ENCODE measurements at places on chromosomes 1 and 21.

DNA sequence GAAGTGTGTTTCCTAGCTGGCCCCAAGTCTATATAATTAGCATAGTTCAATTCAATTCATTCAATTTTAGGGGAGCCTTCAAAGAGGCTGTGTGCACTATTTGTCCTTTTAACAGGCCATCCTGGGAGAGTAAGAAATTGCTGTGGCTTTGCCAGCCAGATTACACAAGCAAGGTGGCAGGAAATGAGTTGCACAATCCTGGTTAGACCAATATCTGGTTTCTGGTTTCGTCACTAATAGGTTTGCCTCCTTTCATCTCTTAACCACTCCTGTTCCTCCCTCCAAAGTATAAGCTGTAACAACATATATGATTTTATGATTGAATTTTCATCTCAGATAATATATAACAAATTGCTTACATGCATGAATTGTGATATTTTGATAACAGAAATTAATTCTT, 84.1 kb upstream of the NEGR1 start:
- DNase-seq: no peak

DNA sequence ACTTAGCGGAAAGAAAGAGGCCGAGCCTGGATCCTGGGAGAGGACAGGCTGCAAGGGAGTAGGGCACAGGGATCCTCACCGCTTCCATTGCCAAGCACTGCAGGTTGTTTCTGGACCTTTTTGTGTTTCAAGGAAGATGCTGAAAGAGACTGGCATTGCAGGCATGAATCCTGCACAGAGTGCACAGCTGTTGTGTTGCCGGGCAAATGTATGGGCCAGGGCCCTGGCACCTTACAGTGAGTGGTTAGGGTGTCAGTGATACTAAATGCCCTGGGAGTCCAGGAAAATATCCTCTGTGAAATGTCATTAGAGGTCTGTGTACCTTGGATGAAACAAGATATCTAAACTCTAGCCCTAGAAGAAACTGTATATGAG, 145.5 kb upstream of the FGGY start:
- DNase-seq: no peak

DNA sequence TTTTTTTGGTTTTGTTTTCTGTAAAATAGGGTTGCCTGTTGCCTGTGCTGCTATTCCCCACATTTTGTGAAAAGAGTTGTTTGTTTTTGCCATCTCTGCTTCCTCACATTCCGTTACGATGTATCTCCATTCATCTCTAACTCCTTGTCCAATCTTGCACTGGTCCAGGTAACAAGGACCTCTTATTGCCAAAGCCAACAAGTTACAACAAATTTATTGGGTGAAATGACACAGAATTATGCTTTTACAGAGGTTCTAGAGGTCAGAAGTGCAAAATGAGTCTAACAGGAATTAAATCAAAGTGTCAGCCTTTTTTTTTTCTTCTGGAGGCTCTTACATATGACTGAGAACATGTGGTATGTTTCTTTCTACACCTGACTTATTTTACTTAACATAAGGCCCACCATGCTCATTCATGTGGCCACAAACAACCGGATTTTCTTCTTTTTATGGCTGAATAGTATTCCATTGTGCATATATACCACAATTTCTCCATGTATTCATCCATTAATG, 787.9 kb upstream of the B3GALT2 start:
- DNase-seq: no peak

- DNase-seq: no peak
These were observed 203.2 kb upstream of the COA6 start for GRCh38 chr1:234170067-234170466.

- DNase-seq: no peak
These were observed 1.8 kb downstream of the CELA2B start for GRCh38 chr1:15477646-15478212.

DNA sequence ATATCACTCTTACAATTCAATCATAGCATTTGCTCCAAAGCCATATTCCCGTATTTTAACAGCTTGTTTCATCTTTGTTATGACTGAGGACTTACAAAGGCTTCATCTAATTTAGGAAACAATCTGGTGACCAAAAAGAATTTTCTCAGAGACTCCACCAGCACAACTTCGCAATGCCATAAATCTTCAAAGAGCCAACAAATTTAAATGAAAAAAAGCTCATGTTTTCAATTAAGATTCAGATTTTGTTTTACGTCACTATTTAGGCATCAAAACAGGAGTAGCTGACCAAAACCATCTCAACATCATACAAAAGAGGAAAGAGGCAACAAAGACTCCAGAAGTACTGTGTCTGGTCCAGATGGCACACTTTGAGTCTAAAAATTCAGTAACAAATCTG, 373.3 kb downstream of the TTLL7 start:
- no peak for DNase-seq

- no peak for DNase-seq
These were observed 180.0 kb downstream of the SDCCAG8 start for GRCh38 chr1:243435836-243436235.

- DNase-seq: no peak
These were observed 52.8 kb upstream of the EDN2 start for GRCh38 chr1:41537251-41537650.

- DNase-seq: no peak
These were observed 40.6 kb downstream of the NVL start for GRCh38 chr1:224289396-224289795.

- no peak for DNase-seq
These were observed 23.9 kb upstream of the ZZZ3 start for GRCh38 chr1:77706321-77706720.

GRCh38 chr1:41434306-41434705, 50.2 kb downstream of the EDN2 start:
- no peak for DNase-seq

GRCh38 chr1:25795946-25796810, 3.8 kb upstream of the SELENON start:
- no peak for DNase-seq

- no peak for DNase-seq
These were observed 128.3 kb downstream of the NOS1AP start for GRCh38 chr1:162197615-162198421.

DNA sequence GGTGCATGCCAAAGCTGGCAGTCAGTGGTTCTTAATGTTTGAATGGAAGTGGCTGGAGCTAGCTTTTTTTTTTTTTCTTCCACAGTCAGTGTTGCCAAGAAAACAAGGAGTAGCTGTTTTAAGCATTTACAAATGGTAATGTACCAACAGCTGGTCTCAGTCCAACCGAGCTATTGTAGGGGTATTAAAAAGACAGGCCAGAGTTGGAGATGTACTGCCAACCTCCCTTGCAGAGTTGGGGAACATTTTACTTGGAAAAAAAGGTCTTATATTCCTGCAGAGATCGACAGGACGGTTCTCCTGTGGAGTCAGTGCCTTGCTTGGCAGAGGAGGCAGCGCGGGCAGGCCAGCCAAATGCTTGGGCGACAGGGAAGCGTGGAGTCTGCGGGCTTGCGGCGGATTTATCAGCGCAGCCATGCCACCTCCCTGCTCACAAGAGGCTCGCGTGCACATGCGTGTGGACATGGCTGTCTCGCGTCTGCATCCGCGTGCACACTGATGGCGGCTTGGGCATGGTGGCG, 338.1 kb downstream of the RPS6KC1 start:
- peak; percentile 77 for DNase-seq

DNA sequence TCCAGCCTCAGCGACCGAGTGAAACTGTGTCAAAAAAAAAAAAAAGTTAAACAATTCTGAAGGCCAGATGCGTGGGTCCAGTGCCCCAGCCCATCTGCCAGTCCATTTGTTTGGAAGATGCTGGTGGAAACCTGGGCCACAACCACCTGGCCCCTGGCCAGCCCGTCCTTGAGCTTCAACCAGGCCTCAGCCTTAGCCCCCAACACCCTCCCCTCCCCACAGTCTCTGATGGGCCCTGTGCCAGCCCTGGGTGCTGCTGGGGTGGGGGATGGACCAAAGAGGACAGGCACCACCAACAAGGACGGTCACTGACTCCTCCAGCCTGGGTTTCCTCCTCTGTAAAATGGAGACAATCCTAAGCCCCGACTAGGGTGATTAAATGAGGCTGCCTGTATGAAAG, 19.6 kb upstream of the PLEKHG5 start:
- peak; percentile 46 for DNase-seq

- DNase-seq: no peak
These were observed 75.4 kb downstream of the APP start for GRCh38 chr21:26095131-26095530.

GRCh38 chr1:43466403-43466802, 12.7 kb upstream of the HYI start:
- DNase-seq: no peak

- DNase-seq: no peak
These were observed 25.6 kb upstream of the GUCA2A start for GRCh38 chr1:42189931-42190853.

- DNase-seq: no peak
These were observed 633.2 kb upstream of the NEGR1 start for GRCh38 chr1:72915581-72915980.

DNA sequence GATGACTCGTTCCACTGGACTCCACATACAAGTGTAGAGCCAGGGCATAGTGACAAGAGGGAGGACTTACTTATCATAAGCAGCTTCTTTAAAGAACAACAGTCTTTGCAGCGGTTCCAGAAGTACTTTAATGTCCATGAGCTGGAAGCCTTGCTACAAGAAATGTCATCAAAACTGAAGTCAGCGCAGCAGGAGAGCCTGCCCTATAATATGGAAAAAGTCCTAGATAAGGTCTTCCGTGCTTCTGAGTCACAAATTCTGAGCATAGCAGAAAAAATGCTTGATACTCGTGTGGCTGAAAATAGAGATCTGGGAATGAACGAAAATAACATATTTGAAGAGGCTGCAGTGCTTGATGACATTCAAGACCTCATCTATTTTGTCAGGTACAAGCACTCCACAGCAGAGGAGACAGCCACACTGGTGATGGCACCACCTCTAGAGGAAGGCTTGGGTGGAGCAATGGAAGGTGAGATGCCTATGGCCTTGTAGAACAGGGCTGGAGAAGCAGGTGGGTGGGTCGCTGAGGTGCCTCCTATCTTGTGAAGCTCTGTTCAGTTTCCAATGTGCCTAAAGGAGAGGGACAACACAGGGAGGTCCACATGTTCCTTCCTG, 12.1 kb downstream of the MIA3 start:
- no peak for DNase-seq

GRCh38 chr1:184296466-184297243, 90.2 kb upstream of the C1orf21 start:
- DNase-seq: peak; percentile 94

DNA sequence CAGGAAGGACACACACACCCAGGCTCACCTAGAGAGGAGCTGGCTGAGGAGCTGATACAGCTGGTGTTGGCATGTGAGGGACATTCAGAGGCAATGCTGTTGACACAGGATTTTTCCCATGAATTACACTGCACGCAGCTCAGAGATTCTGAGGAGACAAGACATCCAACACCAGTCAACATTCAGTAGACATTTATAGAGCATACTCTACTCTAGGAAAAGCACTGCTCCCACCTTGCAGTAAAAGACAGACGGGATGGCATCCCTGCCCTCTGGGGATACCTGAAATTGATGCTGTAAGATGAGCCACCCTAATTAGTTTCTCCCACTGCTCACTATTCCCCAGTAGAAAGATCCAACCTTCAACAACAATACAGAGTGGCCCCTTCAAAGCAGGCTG, 5.1 kb downstream of the LYPD8 start:
- no peak for DNase-seq

- no peak for DNase-seq
These were observed 27.0 kb downstream of the DISC1 start for GRCh38 chr1:231653632-231654031.

DNA sequence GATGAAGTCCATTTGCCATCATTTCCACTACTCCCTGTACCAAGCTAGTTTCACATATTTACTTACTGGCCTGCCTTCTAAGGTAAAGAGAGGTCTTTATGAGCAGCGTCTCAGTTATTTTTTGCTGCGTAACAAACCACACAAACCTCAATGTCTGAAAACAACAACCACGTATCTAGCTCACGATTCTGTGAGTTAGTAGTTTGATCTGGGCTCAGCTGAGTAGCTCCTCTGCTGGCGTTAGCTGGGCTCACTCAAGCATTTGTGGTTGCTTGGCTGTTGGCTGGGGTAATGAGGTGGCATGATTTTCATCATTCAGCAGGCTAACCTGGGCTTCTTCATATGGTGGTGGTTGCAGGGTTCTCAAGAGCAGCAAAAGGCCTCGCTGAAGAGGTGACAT, 225.4 kb downstream of the FOXD2 start:
- DNase-seq: no peak

GRCh38 chr1:33379631-33380354, 51.1 kb downstream of the PHC2 start:
- no peak for DNase-seq

DNA sequence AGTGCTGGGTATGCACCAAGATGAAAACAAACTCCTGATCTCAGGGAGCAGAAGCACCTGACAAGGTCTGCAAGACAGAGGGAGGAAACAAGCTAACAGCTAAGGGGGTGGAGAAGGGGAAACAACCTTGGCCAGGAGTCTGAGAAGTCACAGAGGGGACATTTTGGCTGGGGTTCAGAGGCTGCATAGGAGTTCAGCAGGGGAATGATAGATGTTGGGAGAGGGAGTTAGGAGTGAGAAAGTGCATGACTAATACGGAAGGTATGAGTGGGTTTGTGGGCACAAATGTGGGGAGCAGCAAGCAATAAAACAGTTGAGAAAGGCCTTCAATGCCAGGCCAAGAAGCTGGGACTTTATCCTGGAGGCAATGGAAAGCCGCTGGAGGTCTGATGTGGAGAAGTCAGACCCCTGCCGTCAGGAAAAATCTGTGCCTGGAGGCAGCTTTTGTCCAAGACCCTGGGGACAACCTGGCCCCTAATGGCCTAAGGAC, 16.4 kb downstream of the EPHA2 start:
- no peak for DNase-seq

GRCh38 chr1:228304766-228305395, 97.0 kb downstream of the OBSCN start:
- DNase-seq: no peak

DNA sequence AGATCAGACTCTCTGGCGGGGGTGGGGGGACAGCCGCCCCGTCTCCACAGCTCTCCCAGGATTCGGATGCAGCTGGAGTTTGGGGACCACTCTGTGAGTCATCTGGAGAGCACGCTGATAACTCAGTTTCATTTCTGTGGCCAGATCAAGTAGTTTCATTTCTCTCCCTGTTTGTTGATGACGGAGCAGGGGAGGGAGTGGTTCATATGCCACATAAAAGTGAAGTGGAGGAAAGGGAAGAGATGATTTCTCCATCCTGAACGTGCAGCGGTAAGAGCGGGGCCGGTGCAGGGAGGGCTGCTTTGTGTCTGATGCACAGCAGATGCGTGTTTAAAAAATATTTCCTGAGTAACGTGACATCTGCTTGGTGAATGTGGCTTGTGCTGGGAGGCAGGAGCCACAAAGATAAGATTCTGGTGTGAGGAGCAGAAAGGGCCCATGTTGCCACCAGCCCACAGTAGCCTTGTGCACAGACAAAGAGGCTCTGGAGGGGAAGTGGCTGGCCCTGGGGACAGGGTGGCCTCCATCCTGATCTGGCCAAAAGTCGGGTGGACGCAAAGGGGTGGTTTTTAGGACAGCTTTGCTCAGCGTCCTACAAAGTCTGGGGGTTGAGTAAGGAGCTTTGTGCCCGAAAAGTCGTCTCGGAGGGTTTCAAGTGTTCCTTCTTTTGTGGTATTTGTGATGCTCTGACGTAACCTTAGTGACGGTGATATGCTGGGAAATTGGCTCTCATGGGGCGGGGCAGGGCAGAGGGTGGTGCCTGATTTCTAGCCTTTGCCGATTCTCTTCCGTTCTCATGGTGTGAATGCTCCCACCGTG, at the start of gene MX2:
MX2 (plus strand) TSS at position 242 of the 819 bp plus-strand sequence. CDS start 14,880 bp downstream, outside the sequence.
- no peak for DNase-seq
